ENCODE measurements at places on chromosomes 3 and 15.

DNA sequence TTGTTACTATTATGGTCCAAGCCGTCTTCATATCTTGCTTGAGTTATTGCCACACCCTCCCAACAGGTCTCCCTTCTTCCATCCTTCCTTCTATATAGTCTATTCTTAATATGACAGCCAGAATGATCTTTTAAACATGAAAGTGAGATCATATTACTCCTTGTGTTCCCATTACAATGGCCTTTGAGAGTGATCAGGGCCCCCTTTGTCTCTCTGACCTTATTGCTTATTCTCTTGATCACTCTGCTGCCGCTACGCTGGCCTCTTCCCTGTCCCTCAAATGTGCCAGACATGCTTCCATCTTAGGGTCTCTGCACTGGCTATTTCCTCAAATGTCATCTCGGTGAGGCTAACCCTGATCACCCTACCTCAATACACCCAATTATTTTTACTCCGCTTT lies 38.1 kb downstream of the UBE2E2 start:
- no peak for DNase-seq

DNA sequence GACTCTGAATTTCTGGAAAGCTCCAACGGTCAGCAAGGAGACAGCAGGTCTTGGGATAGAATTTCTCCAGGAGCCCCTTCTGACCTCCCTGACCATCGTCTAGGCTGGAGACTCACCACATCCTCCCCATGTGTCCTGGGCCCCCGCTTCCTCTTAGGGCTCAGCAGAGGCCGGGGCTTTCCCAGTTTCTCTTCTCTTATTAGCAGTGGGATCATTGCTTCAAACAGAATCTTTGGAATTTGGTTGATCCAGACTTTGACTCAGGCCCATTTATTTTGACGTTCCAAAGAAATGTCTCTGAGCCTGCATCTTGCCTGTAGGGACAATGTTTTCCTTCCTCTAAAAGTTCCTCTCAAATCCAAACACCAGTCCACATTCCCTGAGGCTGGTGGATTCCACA lies 38.4 kb upstream of the SLC6A6 start:
- DNase-seq: no peak

DNA sequence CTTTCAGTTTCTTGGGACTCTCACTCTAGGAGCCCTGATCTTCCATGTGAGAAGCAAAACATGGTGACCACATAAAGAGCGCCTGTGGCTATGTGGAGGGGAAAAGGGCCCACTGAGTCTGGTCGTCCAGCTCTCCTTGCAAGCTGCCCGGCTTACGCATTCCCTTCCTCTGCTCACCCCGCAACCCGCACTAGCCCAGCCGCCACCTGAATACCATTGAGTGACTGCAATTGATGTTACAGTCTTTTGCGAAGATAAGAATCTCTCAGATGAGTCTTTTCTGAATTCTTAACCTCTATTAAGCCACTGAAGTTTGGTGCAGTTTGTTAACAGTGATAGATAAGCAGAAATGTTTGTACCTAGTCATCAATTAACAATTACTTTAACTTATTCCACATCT lies 589.0 kb upstream of the DPPA4 start:
- DNase-seq: no peak

GRCh38 chr15:98694161-98694560 lies 45.8 kb downstream of the IGF1R start:
- DNase-seq: no peak

- no peak for DNase-seq
Observed at GRCh38 chr3:139935016-139935865, at the start of gene CLSTN2. CLSTN2 (plus strand) TSS chr3:139935185.

- DNase-seq: no peak
Observed at GRCh38 chr3:171229173-171229572, 202.7 kb upstream of the SLC2A2 start.
